ACHN (cell line): ENCODE measurements at places on chromosomes 4 and X.

GRCh38 chr4:42398171-42398870 is 1.0 kb downstream of the SHISA3 start:
- DNase-seq = no peak

- no peak for DNase-seq
Observed at GRCh38 chr4:179894066-179894778, 2349.0 kb upstream of the TENM3 start.

DNA sequence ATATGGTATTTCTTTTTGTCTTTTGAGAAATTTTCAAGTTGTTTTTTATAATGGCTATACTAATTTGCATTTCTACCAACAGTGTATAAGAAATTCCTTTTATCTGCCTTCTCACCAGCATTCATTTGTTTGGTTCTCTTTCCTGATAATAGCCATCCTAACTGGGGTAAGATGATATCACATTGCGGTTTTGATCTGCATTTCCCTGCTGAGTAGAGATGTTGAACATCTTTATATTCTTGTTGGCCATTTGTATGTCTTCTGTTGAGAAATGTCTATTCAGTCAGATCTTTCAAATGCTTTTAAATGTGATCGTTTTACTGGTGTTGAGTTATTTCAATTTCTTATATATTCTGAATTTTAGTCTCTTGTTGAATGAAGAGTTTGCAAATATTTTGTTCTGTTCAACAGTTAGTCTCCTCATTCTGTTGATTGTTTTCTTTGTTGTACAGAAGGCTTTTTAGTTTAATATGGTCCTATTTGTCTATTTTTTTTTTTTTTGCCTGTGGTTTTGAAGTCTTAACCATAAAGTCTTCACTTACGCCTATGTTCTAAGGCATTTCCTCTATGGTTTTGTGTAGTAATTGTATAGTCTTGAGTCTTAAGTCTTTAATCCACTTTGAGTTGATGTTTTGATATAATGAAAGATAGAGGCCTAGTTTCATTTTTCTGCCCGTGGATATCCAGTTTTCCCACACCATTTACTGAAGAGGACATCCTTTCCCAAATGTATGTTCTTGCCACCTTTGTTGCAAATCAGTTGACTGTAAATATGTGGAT is 1566.9 kb downstream of the STIM2 start:
- DNase-seq = no peak

GRCh38 chr4:184375027-184375426 is 99.3 kb downstream of the IRF2 start:
- DNase-seq = no peak

DNA sequence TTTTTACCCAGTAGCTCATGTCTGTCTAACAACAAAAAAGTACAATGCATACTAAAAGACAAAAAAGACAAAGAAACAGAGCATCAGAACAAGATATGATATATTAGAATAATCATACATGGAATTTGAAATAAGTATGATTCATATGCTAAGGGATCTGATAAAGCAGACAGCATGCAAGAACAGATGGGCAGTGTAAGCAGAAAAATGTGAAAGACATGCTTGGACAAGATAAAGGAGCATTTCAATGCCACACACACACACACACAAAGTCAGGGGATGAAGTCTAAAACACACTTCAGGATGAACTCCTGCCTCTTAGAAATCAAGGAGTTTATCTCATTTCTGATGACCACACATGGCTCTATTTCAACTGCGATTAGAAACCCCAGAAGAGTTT is 649.6 kb upstream of the NDST4 start:
- no peak for DNase-seq

GRCh38 chrX:86047174-86047935 is at the start of gene CHM:
Gene CHM, minus strand, starts transcription at chrX:86047558. Its CDS starts 26 bp downstream, at chrX:86047532.
- DNase-seq = peak; percentile 75

DNA sequence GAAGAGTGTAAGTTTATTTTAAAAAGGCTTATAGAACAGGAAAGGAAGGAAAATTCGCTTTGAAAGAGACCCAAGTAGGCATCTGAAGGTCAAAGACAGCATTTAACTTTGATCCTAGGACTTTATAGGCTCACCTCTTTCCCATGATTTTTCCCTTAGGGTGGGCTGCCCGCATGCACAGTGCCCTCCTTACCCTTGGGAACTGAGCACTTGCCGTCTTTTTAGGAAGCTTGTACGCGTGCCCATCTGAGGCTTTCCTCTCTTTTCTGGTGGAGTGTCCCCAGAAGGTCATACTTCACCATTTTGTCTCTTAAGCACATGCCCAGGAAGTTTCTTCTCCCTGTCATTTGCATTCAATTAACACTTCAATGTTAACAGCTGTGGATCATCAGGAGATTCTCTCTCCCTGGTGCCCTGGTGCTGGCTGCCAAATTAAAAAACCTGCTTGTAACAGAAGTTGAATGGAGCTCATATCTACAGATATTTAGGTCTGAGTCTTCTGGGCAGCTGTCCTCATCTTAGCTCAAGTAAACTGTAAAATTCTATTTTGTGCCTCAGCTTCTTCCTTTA is 38.4 kb upstream of the IL9R start:
- no peak for DNase-seq

DNA sequence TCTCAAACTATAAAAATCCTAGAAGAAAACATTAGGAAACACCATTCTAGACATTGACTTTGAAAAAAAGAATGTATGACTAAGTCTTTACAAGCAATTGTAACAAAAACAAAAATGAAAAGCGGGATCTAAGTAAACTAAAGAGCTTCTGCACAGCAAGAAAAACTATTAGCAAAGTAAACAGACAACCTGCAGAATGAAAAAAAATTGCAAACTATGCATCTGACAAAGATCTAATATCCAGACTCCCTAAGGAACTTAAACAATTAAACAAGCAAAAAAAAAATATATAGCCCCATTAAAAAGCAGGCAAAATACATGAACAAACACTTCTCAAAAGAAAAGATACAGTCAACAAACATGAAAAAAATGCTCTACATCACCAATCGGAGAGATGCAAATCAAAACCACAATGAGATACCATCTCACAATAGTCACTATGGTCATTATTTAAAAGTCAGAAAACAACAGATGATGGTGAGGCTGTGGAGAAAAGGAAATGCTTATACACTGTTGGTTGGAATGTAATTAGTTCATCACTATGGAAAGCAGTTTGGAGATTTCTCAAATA is 168.1 kb downstream of the EPHA5 start:
- no peak for DNase-seq

DNA sequence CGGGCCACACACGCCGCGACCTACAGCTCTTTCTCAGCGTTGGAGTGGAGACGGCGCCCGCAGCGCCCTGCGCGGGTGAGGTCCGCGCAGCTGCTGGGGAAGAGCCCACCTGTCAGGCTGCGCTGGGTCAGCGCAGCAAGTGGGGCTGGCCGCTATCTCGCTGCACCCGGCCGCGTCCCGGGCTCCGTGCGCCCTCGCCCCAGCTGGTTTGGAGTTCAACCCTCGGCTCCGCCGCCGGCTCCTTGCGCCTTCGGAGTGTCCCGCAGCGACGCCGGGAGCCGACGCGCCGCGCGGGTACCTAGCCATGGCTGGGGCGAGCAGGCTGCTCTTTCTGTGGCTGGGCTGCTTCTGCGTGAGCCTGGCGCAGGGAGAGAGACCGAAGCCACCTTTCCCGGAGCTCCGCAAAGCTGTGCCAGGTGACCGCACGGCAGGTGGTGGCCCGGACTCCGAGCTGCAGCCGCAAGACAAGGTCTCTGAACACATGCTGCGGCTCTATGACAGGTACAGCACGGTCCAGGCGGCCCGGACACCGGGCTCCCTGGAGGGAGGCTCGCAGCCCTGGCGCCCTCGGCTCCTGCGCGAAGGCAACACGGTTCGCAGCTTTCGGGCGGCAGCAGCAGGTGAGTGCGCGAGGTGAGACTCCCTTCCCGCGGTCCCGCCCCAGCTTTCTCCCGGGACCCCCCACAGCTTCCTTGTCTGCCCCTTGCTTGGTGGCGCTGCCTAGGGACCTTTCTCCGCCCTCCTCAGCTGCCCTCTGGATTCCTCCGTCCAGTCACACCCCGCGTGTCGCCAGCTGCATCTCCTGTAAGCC is 678 bp downstream of the BMP3 start:
- peak; percentile 1 for DNase-seq

DNA sequence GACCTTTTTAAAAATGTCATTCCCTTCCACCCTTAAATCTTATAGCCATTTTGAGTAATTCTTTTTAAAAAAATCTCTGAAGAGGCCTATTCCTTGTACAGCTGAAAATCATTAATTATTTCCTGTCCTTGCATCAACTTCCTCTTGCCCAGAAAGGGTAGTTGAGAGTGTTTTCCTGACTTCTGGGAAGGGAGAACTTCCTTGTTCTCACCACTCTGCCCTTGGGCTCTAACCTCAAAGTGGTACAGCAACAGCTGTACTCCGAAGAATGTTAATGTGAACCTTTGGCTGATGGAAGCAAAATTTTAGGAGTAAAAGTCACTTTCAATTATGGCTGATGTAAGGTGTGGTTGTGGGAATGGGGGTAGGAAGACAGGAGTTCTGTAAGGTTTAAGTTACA is 15.1 kb upstream of the FABP2 start:
- DNase-seq = no peak

DNA sequence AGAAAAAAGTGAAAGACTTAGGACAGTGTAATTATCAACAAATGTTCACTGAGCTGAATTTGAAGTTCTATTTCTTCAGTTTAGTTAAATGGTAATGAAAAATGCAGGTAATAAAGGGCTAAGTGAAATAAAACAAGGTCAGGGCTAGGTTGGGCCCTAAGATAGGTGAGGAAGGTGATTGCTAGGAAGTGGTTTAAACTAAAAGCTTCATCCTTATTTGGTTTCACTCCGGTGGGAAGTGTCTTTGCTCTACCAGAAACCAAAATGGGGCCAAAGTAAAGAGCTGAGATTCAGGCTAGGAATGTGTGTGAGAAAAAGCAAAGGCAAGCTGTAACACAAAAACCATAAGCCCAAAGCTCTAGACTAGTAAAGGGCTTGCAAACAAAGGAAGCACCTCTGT is 31.0 kb downstream of the TAB3 start:
- no peak for DNase-seq
